ENCODE measurements at places on chromosomes 5 and 9. TPM values are rescaled to one million over a fixed set of nuclear protein-coding genes. Genes with fewer than 3 reads are reported as not detected.

Gene OR2S2
- not detected for total RNA-seq

Gene BSPRY
- total RNA-seq = not detected

Gene MSX2
- total RNA-seq = 2.0 TPM

Gene C1QTNF2
- total RNA-seq = 0.21 TPM

Gene TRIP13
- 43.7 TPM for total RNA-seq

Gene MINAR2
- total RNA-seq = not detected

Gene SLC46A2
- not detected for total RNA-seq

Measured in SK-MEL-5 (cell line).